ENCODE measurements at places on chromosomes 1 and 21.

DNA sequence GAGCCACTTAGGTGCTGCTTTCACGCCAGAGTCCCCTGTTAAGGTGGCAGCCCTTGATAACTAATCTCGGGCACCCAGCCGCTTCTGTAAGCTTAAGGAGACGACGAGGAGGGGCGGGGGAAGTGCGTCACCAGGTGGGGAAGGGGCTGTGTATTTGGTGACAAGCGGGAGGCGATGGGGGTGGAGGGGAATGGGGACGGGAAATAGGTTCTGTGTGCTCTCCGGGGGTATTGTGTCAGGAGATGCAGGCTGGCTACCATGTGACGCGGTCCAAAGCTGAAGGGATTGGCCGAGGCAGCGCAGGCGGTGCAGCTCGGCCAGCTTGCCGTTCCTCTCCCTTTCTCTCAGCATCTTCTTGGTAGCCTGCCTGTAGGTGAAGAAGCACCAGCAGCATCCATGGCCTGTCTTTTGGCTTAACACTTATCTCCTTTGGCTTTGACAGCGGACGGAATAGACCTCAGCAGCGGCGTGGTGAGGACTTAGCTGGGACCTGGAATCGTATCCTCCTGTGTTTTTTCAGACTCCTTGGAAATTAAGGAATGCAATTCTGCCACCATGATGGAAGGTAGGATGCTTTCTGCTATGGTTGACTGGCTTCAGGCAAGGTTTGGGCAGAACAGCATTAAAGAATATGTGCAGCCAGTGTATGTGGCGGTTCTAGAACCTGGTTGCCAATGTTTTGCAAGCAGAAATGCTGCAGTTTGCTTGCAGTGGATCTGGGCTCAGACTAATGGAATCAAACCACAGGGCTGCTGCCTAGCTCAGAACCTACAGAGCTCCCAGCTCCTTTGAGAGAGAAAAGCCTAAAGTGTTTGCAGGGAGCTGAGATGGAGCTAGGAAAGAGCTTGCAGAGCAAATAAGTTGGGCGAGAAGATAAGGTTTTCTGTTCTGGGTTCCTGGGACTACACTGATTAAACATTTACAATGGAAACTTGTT, at the start of gene SGIP1:
Gene SGIP1 (plus strand): TSS at position 350 of the 937 bp plus-strand sequence. CDS start 206 bp downstream, at position 556.
- no peak for DNase-seq

- DNase-seq: no peak
Observed at GRCh38 chr1:172540635-172541034, 7.7 kb downstream of the SUCO start.

DNA sequence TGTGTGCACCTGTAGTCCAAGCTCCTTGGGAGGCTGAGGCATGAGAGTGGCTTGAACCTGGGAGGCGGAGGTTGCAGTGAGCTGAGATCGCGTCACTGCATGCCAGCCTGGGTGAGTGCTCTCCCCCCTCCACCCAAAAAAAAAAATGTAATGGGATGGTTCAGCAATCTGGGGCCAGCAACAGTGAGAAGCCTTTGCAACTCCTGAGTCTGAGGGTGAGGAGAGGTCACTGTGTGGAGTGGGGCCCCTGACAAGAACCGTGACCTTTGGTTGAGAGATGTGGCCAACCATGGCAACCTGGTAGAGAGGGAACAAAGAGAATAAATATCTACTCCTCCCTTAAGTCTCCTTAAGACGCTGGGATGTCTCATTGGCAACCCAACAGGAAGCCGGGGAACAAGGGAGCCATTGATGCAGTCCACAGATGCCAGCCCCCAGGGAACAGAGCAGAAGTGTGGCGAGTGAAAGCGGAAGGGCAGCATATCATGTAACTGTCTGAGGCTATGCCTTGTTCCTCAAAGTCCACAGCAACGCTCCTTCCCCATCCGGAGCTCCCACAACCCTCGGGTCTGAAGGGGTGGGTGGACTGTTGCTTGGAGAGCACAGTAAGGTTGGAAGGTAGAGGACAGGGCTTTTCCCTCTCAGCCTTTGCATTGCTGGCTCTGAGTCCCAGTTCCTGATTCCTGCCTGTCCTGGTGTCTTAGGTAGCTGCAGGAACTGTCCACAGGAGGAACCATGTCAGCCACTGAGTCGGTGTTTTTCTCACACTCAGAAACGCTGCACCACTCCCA, 8.3 kb downstream of the TRNP1 start:
- no peak for DNase-seq

- no peak for DNase-seq
Observed at GRCh38 chr21:37348664-37349063, 17.9 kb upstream of the DYRK1A start.

DNA sequence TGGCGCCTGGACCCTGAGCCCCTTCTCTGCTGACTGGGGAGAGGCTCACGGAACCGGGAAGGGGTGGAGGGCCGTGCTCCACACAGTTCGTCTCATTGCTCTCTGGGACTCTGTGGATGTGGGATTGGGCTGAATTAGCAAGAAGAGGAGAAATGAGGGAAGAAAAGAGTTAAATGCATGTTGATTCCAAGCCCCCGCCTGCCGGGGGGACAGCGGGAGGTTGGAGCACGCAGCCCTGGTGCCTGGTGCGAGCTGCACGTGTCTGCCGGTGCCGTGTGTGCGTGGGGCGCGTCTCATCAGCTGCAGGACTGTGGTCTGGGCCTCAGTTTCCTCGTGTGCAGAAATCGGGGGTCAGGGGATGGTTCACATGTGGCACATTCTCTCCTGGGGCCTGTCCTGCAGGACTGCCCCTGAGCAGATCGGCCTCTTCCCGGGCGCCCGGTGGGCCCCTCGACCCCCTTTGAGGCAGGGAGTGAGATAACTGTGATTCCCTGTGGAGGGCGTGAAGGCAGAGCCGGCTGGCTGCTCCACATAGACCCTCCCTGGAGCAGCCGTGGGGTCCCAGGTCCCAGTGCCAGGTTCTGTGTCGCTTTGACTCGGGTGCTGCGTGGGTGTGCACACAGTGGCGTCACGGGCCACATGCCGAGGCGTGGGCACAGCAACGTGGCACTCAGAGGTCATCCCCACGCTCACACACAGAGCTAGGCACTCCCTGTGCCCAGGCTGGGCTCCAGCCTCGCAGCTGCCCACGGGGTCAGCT, 11.4 kb downstream of the SAMD11 start:
- no peak for DNase-seq

GRCh38 chr1:240310226-240310925, 218.7 kb downstream of the FMN2 start:
- no peak for DNase-seq

DNA sequence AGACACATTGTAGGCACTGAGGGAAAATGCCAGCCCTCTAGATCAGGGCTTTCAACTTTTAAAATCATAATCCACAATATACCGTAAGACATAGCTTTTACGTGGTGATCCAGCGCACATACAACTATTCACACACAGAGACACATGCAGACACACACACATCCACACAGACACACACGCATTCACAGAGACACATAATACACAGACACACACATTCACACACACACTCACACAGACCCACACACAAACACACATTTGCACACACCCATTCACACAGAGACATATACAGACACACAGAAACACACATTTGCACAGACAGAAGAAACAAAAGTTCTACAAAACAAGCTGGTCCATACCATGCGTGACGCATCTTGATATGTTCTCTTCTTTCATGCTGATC, 244.5 kb downstream of the RHOU start:
- DNase-seq: no peak

DNA sequence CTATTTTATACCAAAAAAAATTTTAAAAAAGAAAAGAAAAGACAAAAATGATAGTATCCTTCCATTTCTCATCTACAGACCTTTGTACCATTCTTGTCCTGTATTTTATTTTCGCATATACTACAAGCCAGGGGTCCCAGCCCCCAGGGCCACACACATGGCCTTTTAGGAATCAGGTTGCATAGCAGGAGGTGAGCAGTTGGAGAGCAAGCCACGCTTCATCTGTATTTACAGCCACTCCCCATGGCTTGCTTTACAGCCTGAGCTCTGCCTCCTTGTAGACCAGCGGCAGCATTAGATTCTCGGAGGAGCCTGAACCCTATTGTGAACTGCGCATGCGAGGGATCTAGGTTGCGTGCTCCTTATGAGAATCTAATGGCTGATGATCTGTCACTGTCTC, 39.8 kb downstream of the RASSF5 start:
- DNase-seq: no peak

DNA sequence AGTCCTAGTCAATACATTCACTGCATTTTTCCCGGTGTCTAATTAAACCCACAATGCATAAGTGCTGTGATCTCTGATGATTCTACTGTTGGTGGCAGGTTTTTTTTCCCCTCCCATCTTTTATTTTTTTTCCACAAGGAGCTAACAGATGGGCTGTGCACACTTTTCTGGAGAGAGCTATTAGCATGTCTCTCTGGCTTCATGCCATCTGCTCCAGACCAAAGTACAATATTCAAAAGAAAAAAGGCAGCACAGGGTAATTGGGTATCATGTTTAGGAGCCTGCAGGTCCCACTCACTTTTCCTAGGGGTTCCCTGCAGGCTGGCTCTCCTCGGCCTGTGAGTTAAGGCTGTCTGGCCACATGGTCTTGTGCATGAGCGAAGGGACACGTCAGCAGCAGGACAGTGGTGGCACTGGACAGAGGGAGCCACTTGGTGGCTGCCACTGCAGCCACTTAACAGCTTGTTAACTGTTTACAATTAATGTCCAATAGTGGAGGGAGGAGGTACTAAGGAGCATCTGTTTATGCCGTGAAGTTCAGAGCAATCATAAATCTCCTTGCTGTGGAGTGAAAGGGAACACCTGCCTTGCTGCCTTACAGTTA, 53.5 kb upstream of the C8B start:
- DNase-seq: no peak

DNA sequence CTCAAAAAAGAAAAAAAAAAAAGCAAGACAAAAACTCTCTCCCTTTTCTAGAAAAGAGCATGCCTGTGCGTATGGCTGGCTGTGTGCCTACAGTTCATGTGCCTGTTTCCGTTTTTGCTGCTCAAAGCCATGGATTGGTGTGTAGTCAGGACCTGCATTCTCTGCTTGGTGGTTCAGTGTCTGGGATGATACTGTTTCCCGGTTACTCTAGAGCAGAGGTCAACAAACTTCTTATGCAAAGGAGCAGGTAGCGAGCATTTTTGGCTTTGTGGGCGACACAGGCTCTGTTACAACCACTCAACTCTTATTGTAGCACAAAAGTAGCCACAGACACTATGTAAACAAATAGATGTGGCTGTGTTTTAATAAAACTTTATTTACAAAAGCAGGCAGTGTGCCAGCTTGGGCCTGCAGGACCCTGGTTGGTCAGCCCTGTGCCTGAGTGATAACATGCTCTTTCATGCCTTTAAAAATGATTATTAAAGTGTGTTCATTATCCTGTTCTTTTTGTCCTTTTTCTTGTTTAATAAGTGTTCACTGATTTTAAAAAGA, 524.2 kb downstream of the KIF26B start:
- no peak for DNase-seq

- DNase-seq: no peak
Observed at GRCh38 chr1:68358439-68358838, 91.3 kb downstream of the RPE65 start.

GRCh38 chr1:184075055-184076029, 23.8 kb downstream of the TSEN15 start:
- DNase-seq: no peak

- DNase-seq: no peak
Observed at GRCh38 chr1:110544753-110545152, 25.8 kb upstream of the KCNA10 start.

Data from T follicular helper cell (primary cell).